ENCODE measurements at places on chromosomes 16 and 17. TPM values are rescaled to one million over a fixed set of nuclear protein-coding genes. Genes with fewer than 3 reads are reported as not detected.

The SGCA gene
- not detected for total RNA-seq

The CTF1 gene
- total RNA-seq: 0.87 TPM

The TPPP3 gene
- total RNA-seq: not detected

The HBM gene
- not detected for total RNA-seq

The KRTAP1-5 gene
- not detected for total RNA-seq

The TPSD1 gene
- not detected for total RNA-seq

The MMP28 gene
- total RNA-seq: not detected

The TMEM256 gene
- total RNA-seq: 163 TPM

The CORO1A gene
- 24.1 TPM for total RNA-seq

The PRRT2 gene
- 0.35 TPM for total RNA-seq

The DUS2 gene
- 28.5 TPM for total RNA-seq

The SOST gene
- total RNA-seq: not detected

The BCL6B gene
- total RNA-seq: not detected

The WSCD1 gene
- 55.6 TPM for total RNA-seq

The KRT9 gene
- total RNA-seq: not detected

- DNase-seq: no peak
Measured at GRCh38 chr17:21360048-21360447, 16.1 kb upstream of the KCNJ12 start.

DNA sequence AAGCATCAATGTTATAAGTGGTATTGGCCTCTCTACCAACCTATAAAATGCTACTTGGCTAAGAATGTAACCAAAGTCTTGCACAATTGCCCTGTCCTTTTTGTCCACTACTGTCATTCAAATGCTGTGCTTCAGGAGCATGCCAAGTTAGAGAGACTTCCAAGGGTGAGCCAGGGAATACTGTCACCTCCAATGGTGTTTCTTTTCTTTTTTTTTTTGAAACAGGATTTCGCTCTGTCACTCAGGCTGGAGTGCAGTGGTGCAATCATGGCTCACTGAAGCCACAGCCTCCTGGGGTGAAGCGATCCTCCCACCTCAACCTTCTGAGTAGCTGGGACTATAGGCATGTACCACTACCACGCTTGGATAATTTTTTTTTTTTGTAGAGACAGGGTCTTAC, 43.7 kb upstream of the ERN1 start:
- DNase-seq: no peak

DNA sequence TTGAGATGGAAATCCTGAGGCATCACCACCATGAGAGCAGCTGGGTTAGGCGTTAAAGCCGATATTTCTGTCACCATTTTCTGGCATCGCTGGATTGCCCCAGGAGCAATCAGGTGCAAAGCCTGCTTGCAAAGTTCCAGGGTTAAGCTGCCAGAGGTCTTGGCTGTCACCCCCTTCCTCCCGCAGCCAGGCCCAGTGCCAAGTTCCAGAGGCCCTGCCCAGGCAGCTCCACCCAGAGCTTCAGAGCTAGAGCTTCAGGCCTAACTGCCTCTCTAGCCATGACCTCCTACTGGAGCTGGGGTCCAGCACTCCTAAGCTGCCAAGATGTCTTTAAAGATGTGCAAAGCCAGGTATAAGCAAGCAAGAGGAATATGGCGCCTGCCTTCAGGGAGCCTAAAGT, 8.8 kb upstream of the TMEM238L start:
- no peak for DNase-seq

DNA sequence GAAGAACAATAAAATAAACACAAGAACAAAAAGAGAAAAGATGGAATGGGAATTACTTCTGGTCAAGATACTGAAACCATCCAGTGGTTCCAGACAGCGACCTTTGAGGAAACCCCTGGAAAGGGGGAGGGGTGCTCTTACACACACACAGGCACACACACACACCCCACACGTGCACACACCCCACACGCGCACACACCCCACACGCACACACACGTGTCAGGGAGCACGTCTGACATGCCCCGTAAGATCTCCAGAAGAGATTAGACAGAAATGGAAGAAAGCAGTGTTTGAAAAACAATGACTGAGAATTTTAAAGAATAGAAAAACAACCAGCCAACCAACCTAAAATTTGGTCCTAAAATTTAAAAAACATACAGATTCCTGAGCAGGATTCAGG, 45.3 kb upstream of the FASN start:
- DNase-seq: no peak

DNA sequence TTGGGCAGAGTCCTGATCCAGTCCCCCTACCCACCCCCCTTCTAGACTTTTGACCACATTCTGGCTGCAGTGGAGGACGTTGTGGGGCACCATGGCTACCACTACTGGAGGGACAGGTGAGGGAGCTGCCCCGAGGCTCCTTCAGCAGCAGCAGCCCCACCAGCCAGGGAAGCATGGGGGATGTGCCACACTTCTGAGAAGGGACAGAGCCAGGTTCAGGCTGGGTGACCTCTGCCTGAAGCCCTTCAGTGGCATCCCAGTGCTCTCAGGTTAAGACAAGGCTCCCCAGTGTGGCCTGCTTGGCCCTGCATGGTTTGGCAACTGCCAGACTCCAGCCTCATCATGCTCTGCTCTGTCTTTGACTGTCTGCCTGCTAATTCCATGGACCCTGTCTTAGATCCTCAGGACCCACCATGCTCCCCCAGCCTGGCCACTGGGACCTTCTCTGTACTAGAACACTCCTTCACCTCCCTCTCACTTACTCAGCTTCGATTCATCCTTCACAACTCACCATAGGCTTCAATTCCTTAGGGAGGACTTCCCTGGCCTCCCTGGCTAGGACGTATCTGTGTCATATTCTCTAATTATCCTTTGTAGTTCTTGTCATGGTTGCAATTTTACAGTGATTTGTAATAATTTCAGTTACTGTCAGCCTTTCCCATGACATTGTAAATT, 8.8 kb downstream of the SLC9A5 start:
- no peak for DNase-seq

DNA sequence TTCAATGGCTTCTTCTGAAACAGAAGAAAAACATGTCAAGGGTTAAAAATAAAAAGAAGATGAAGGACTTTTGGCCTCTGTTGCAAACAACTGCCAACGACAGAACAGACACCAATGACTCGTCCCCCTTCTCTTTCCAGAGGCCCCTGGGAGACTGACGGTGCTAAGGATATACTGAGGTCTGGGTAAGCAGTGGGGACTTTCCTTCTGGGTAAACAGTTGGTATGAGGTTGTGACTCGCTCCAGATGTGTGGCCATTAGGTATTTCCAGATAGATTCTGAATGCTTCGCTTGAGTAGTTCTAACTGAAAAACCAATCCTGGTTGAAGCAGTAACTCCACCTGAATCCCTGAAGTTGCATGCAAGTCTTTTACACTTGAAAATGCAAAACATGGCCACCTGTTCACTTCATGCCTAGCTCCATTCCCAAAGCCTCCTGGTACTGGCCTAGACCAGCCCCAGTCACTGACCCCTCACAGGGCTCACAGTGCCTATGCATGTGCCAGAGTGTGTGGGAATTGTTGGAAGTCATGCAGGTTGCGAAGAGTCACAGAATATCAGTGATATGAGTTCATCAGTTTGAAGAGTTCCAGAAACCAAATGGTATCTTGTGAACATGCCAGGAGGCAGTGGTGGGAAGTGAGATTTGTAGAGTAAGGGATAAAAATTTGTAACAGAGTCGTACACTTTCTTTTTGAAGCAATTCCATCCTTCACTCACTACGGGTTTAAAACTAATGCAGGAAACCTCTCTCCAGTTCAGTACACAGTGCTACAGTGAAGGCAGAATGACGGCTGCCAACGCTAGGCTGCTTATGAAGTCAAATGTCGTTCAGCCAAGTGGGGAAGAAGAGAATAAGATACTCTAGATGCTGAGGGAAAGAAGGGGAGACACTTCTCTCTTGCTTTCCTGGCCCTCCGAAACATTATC, 217.8 kb downstream of the ZFHX3 start:
- no peak for DNase-seq

- no peak for DNase-seq
Measured at GRCh38 chr17:74194682-74195081, 8.8 kb upstream of the RPL38 start.

GRCh38 chr16:53465606-53466280, 31.5 kb downstream of the RBL2 start:
- DNase-seq: peak; percentile 23

DNA sequence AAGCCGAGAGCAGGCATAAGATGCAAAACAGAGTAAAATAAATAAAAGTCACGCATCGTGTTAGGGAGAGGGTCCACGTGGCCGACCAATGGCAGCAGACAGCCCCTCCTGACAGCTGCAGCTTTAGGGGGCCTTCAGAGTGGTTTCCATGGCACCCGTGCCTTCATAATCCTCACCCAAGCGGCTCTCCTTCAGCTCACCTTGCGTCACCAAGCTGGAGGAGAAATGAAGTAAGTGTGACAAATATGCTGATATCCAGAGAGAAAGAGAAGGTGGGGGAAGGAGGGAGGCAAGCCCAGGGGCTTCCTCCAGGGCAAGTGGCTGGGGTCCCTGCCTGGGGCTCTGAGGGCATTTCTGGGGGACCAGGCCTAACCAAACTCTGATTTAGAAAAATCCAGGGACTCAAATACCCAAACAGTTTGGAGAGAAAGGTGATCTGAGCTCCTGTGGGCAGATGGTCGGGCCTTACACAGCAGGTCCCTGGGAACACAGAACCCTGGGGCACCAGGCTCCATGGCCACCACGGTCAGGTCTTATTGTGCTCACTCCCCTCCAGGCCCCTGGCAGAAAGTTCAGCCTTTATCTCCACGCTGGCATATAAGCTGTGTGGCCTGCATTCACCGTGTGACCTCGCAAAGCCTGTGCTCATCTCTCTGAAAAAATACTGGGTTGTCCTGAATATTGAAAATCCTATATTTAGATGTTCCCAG, 80.7 kb upstream of the TNRC6C start:
- DNase-seq: no peak

- DNase-seq: no peak
Measured at GRCh38 chr16:82979406-82980111, 352.8 kb downstream of the CDH13 start.

DNA sequence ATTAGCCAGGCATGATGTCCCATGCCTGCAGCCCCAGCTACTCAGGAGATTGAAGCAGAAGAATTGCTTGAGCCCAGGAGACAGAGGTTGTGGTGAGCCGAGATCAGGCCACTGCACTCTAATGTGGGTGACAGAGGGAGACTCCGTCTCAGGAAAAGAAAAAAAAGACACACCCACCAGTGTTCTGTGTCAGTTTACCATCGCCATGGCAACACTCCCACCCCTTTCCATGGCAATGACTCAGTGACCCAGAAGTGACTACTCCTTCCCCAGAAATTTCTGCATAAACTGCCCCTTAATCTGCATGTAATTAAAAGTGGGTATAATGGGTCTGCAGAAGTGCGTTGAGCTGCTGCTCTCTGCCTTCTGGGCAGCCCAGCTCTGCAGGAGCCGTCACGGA, 4.0 kb upstream of the ZC3H18 start:
- DNase-seq: no peak

GRCh38 chr17:14089179-14089578, 19.9 kb downstream of the COX10 start:
- DNase-seq: no peak

GRCh38 chr16:51327001-51327400, 175.9 kb upstream of the SALL1 start:
- DNase-seq: no peak

DNA sequence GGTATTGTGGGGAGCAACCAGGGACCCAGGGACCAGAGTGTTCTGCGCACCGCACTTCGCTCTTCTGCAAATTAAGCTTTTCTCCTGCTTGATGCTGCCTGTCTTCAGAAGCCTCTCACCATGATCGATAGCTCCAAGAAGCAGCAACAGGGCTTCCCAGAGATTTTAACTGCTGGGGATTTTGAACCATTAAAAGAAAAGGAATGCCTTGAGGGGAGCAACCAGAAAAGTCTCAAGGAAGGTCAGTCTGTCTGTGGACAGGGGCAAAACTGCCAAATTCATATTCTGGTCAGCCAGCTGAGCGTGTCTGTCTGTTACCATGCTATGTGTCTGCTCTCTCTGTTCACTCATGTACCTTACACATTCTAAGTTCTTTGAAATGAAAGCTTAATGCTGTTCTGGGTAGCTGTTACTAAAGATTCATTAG, 115.7 kb downstream of the MRTFB start:
- DNase-seq: no peak

- no peak for DNase-seq
Measured at GRCh38 chr17:37592291-37592690, 16.9 kb downstream of the SYNRG start.

DNA sequence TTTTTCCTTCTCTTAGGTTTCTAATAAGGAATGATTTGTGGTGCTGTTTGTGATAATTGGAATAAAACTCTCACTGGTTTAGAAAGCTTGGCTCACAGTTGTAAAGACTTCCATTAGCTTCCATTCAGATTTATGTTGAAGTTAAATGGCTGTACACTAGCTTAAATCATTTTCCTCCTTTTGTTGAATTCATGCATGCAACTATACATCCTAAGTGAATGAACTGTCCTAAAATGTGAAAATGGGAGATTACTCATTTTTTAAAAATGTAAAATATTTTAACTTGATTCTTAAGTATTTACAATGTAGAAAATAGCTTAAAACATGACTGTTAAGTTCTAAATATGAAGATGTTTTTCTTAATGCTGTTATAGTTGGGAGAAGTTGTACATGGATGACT, 15.2 kb downstream of the PRKCA start:
- no peak for DNase-seq

- DNase-seq: no peak
Measured at GRCh38 chr17:3748576-3748975, 24.9 kb downstream of the HASPIN start.

DNA sequence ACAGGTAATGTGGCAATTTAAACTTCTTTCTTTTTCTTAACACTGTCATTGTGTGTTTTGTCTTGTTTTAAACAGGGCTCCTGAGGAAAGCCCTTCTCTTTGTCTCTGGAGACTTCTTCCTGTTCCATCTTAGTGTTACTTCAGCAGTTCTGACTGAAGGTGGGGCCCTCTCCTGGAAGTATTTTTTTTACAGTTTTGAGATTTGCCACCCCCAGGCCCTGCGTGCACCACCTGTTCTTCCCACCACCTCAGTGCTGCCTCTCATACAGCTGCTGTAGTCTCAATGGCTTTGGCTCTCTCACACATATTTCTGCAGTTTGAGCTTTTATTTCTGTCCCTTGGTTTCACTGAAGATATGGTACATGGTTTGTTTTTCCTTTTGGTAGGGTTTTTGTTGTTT, 52.5 kb upstream of the ALDH3A1 start:
- no peak for DNase-seq

DNA sequence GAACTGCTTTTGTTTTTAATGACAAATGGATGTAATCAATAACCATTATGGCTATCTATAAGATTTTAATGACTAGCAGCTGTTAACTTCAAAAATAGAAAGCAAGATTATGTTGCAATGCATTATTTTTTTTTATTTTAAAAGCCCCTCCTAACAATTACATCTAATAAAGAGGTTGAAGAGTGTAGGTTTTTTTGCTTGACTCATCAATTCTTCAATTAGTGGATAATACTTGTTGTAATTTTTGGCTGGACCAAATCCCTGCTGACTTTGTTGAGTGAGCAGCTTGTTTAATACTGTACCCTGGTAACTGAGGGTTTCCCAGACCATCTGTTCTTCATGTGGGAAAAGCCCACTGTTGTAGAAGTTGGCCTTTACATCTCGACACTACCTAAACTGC, 24.2 kb downstream of the KRT25 start:
- DNase-seq: no peak

- peak; percentile 71 for DNase-seq
Measured at GRCh38 chr17:6257336-6257735, 177.6 kb downstream of the AIPL1 start.

- DNase-seq: no peak
Measured at GRCh38 chr17:77722366-77722765, 236.1 kb upstream of the TNRC6C start.

Data from epithelial cell of proximal tubule (primary cell).